ENCODE measurements at places on chromosomes 12 and 14.

DNA sequence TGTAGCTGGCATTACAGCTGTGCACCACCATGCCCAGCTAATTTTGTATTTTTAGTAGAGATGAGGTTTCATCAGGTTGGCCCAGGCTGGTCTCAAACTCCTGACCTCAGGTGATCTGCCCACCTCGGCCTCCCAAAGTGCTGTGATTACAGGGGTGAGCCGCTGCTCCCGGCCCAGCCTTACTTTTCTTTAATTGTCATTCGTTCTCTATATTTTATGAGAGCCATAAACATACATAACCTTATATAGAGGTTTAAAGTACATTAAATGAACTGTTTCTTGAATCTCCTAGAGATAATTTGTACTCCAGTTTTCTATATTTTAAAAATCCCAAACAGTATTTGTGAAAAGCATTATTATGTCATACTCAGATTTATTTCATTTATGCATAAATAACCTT lies 98.6 kb downstream of the SYNE2 start:
- DNase-seq, result no peak

DNA sequence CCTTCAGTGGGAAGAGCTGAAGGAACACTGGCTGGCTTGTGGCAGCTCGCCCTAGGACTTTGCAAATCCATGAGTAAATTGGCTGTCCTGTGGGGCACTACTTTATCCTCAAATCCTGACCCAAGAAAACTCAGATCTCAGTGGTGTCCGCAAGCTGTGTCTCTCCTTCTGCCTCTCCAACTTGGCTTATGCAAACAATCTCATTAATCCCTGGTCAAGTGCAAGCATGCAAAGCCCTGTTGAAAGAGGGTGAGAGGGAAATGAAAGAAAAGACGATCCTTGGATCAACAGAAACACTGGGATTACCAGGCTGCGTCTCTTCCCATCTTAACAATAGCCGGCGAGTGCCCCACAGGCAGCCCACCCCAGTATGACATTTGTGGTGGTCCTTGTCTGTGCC lies 901.6 kb downstream of the BCL11B start:
- DNase-seq, result no peak

DNA sequence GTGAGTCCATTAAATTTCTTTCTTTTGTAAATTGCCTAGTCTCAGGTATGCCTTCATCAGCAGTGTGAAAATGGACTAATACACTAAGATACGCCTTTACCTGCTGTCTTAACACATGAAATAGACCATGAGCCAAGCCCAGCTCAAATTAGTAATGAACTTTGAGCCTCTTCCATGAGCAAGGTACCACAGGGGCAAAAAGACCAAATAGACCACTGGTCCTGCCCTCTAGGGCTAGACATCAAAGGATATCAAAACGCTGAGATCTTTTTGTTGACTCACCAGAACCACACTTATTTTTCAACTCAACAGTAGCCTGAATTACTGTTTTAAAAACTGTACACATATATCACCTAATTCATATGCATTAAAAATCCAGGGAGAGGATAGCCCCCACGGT lies 137.5 kb upstream of the NOS1 start:
- no peak for DNase-seq

DNA sequence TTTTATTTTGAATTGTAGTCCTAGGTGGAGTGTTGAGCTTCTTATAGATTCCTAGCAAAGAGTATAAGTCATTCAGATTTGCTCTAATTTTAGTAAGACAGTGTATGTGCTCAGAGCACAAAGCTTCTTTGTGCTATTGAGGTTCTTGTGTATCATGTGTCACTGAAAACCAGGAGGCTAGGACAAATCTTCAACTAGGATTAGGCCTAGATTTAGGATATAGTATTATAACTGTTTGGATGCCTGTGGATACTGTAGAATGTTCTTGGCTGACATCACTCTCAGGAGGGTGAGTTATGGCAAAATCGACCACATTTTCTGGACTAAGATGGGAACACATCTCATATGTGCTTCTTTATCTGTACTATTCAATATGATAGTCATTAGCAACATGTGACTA lies 86.5 kb downstream of the DHRS2 start:
- DNase-seq, result no peak

- DNase-seq, result no peak
Observed at GRCh38 chr12:20429852-20430251, 61.5 kb downstream of the PDE3A start.

GRCh38 chr12:111276146-111276545 lies 92.7 kb downstream of the PHETA1 start:
- no peak for DNase-seq

- DNase-seq, result no peak
Observed at GRCh38 chr14:77217551-77217950, 36.0 kb downstream of the TMEM63C start.

- no peak for DNase-seq
Observed at GRCh38 chr12:26696613-26697092, 136.3 kb downstream of the ITPR2 start.

DNA sequence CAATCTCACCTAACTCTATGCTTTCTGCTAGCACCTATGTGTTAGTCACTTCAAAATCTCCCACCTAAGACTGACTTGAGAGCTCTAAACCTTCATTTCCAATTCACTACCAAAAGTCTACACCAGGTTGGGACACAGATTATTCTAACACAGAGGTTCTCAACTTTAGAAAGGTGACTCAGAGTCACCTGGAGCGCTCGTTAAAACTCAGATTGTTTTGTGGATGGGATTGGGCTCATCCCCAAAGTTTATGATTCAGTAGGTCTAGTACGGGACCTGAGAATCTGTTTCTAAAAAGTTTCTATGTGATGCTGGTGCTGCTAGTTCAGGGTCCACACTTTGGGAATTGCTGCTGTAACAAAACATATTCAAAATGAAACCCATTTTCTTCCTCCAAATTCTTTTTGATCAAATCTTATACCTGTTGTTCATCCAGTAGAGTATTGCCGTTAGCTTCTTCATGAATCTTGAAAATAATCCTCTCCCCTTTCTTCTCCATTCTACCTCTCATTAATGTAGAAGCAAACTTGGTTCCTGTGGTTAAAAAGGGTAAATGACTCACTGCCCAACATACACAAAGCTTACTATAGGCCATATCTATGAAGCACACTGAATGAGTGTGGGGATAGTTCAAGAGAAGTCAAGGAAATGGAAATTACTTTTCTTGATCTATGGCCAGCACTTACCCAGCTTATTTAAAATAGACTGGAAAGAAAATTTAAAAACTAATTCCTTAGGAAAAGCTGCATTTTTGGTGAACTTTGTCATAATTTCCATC lies 206.7 kb downstream of the KIF21A start:
- no peak for DNase-seq

- DNase-seq, result peak; percentile 27
Observed at GRCh38 chr14:24094841-24095270, 745 bp downstream of the PCK2 start.

DNA sequence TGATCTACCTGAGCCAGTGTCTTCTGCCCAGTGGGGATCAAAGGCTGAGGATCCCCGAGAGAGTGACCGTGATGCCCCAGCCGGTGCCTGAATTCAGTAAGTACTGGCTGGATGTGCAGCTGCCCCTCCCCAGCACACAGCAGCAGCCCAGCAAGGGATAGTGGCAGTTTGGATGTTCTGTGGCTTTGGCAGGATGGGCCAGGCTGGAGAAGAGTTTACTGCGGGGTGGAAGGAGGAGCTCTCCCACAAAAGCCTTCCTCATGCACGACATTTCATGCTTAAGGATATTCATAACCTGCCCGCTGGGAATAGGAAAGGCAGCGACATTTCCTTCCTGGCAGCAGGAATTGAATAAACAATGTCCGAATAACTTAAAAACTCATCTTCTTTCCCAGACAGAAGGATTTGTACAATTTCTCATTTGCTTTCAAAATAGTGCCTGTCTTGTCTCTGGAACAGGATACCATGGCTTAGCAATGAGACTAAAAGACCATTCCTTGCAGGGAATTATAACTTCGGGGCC lies 135.6 kb upstream of the PRMT8 start:
- DNase-seq, result no peak

GRCh38 chr12:111404362-111405148 lies 1.2 kb upstream of the SH2B3 start:
- DNase-seq, result no peak

DNA sequence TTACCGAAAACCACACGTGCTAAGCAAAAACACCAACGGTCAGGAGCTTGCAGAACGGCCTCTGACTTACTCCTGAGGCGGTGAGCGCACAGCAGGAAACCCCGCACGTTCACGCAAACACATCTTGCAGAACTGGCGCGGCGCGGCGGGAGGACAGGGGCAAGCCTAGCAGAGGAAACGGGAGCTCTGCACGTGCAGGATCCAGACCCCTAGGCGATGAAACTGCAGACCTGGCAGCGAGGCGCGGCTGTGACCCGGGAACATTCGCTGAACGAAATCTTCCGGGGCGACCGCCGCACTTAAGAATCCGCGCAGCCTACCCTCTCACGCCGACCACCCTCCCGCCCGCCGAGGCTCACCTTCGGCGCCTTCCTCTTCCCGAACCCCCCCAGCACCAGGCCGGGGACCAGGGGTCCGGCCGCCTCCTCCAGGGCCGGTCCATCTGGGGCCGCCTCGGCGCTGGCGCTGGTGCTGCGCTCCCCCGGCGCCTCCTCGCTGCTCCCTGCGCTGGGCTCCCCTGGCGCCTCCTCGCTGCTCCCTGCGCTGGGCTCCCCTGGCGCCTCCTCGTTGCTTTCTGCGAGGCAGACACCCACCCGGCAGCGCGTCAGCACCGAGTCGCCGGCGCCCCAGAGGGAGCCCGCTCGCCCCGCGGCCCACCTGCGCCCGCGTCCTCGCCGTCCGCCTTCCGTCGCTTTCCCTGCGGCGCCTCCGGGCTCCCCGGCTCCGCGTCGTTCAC lies 615 bp downstream of the DDX51 start:
- DNase-seq, result no peak

GRCh38 chr14:56992332-56992820 lies 182.1 kb upstream of the OTX2 start:
- no peak for DNase-seq

DNA sequence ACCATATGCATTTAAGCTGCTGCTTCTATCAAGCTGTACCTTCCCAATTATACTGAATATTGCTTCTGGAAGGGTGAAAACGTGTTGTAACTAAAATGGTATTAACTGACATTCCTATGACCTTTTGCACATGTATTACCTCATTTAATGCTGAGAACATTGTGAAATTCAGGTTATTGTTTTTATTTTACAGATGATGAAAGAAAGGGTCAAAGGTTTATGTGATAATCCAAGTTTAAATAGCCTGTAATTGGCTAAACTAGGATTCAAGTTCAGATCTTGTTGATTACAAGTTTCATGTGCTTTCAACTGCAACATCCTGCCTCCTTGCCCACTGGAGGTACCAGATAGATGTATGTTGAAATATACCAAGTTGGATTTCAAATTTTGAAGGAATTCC lies 433.3 kb upstream of the PRICKLE1 start:
- DNase-seq, result no peak

DNA sequence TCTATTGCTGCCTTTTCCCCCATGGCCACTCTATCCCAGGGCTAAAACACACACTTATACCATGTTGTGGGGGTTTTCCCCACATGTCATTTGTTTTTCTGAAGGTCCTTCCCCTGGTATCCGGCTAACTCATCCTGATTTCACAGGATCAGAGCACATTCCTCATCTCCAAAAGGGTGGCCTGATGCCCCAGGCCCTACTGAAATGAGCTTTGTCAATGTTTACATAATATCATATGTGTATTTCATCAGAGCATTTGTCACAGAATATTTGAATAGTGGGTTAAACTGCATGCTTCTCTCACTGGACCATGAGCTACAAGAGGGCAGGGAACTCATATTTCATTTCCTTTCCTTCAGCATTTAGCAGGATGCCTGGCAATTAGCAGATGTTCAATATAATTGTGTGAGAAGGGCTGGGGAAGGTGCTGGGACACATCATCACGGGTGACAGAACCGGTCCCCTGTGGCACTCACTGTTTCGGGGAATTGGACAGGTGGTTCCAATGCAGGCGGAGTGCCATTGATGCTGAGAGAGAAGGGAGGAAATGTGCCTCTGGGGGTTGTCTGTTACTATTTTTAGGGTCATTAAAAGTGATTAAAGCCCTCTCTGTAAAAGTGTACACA lies 26.8 kb downstream of the EMP1 start:
- no peak for DNase-seq

DNA sequence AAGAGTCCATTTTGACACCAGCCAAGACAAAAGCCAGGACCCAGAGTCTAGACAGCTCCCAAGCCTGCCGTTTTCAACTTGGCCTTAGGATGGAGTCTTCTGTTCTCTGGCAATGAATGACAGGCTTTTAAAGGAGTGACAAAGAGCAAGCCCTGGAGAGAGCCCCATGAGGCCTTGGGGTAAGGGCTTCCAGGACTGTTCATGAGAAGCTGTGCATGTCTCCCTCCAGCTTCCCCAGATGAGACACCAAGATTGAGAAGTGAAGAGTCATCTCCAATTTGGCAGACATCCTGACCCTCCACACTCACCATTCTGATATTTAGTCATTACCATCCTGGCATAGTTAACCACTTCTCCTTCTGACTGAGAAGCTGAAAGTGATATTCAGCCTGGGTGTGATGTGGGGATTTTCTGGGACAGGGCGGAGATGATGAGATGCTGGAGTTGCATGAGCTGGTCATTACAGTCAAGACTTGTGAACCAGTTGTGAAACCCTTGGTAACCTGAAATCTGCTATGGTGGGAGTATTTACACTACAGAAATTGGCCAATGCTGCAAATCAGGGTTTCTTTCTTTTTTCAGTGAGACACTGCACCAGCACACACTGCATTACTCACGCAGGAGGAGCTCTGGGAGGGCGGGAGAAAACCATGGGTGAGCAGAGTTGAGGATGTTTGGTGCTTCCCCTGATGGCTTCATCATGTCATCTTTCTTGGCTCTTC lies 77.8 kb downstream of the VCPKMT start:
- no peak for DNase-seq

- no peak for DNase-seq
Observed at GRCh38 chr12:5622280-5622679, 190.4 kb downstream of the NTF3 start.

GRCh38 chr12:110637869-110638441 lies 24.0 kb downstream of the TCTN1 start:
- no peak for DNase-seq

DNA sequence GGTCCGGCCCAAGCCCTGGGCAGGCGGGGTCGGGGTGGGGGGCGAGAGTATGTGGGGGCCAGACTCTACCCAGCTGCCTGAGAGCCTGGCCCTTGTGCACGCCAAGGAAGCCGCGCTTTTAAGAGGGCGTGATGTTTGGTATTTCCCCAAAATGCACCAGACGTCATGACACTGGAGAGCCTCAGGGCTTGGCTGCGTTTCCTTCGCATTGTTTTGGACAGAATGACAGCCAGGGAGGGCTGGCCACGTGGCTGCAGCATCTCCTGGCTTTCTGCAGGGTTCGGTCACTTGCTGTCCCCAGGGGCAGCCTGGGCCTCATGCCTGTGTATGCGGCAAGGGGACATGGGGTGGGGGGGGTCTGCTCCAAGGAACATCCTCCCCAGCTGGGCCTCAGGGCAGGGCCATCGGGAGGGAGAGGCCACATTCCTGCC lies 16.1 kb upstream of the NUDT14 start:
- no peak for DNase-seq

- no peak for DNase-seq
Observed at GRCh38 chr14:89194376-89194775, 222.7 kb downstream of the FOXN3 start.

- DNase-seq, result no peak
Observed at GRCh38 chr12:79535751-79536150, 155.0 kb downstream of the PAWR start.

Data from hippocampal formation (tissue), 2 donors.